Stimulated activated CD8-positive, alpha-beta memory T cell treated with anti-CD3 and anti-CD28 coated beads, Interleukin-15, amount 100 ng/mL, for 1 hour (primary cell): ENCODE measurements at places on chromosomes 7 and 10.

GRCh38 chr10:125144693-125145623 lies 15.4 kb downstream of the CTBP2 start:
- no peak for DNase-seq

DNA sequence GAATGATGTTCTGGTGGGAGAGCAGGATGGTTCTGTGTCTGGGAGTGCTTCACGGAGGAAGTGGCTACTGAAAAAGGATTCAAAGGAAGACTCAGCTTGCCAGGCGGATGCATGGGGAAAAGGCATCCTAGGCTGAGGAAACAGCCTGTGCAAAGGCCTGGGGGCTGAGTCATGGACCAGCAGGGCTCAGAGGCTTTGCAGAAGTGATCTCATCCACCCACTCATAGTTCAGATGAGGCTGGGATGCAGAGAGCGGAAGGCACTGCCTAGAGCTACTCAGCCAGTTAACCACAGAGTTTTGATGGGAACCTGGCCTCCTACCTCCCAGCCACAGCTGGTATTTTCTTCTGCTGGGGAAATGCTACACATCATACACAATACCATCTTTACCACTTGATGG lies 15.8 kb upstream of the ADAMTS14 start:
- no peak for DNase-seq

DNA sequence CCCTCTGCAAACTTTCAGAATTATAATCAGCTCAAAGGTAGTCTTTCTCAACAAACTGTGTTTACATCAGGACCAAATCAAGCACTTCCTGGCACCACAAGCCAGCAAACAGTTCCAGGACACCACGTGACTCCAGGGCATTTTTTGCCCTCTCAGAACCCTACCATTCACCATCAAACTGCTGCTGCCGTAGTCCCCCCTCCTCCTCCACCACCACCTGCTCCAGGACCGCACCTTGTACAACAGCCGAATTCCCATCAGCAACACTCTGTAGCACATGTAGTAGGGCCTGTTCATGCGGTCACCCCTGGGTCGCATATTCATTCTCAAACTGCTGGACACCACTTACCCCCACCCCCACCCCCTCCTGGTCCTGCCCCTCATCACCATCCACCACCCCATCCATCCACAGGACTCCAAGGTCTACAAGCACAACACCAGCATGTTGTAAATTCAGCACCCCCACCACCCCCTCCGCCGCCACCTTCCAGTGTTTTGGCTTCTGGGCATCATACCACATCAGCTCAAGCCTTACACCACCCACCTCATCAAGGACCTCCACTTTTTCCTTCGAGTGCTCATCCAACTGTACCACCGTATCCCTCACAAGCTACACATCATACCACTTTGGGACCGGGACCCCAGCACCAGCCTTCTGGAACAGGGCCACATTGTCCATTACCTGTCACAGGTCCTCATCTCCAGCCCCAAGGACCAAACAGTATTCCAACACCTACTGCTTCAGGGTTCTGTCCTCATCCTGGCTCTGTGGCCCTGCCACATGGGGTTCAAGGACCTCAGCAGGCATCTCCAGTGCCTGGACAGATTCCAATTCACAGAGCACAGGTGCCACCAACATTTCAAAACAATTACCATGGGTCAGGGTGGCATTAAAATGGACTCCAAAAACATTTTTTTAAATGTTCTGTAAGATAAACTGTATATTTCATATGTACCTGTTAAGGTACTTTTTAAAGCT lies 98.7 kb downstream of the KMT2E start:
- DNase-seq = no peak

DNA sequence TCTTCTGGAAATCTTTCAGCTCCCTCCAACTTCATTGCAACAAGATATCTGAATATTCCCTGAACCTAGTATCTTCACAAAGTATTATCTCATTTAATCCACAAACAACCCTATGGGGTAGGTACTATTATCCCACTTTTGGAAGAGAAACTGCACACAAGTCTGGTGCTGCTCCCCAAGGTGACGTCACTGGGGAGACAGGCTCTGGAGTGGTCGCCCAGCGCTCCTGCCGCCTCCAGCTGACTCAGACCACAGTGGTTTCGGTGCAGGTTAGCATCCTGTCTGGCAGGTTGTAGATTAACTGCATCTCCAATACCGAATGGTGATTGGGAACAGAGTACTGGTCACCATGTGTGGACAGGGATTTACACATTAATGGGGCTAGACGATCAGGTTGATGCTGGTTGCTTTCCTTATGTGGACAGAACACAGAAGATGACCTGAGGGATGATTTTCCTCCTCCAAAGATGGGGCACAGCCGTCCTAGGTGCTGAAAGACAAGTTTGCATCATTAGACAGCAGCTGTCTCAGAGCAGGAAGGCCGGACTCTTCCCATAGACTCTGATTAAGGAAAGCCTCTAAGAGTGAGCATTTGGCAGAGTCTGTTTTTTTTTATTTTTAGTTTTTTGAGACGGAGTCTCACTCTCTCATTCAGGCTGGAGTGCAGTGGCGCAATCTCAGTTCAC lies 128.6 kb downstream of the TRRAP start:
- no peak for DNase-seq

- DNase-seq = no peak
Measured at GRCh38 chr7:103902917-103903316, 86.5 kb downstream of the RELN start.

- DNase-seq = no peak
Measured at GRCh38 chr7:108375668-108376067, 80.6 kb downstream of the NRCAM start.

DNA sequence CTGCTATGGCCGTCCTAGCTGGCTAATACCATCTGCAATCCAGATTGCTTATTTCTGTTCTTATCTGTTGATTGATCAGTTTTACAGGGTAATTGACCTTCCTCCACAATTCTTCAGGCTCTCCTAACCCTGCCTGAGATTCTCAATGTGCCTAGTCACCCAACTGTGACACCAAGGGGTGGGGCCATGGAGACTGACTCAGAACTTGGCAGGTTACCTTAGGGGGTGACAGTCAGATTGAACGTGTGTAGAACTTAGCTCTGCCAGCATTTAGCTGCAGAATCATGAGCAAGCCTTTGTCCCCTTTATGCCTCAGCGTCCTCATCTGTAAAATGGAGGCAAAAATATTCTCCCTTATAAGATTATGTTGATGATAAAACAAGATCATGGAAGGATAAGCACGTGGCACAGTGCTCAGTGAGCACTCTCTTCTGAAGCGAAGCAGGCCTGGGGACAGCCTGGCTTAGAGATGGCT lies 19.1 kb upstream of the LEP start:
- no peak for DNase-seq
